ENCODE measurements at places on chromosomes 12 and 14.

DNA sequence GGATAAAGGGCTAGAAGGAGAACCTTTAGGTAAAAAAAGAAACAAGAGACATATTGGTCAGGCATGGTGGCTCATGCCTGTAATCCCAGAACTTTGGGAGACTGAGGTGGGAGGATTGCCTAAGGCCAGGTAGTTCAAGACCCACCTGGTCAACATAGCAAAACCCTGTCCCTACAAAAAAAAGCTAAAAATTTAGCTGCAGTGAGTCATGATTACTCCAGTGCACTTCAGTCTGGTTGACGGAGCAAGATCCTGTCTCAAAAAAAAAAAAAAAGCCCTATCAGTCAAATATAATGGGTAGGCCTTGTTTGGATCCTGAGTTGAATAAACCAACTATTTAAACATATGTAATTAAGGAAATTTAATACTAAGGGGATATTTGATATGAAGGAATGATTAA, 54.2 kb downstream of the PPP1R36 start:
- DNase-seq, result no peak

DNA sequence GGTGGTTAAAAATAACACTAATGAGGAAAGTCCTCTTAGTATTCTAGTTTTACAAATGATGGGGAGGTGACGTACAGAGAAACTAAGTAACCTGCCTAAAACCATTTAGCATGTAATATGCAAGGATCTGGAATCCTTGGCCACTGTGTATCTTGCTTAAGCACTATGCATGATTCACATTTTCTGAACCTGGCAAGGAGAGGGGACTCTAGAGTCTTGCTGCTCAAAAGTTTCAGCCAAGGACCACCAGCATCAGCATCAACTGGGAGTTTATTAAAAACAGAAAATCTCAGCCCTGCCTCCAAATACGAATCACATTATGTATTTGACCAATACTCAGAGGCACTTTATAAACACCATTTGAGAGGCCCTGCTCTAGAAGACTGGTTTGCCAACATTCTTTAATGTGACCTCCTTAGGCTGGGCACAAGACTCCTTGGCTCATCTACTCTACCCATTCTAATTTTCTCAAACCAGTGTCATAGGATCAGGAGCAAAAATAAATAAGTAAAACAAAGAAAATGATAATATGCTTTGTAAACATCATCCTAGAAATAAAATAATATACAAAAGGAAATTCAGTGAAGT, 52.9 kb downstream of the ABCC9 start:
- DNase-seq, result no peak

DNA sequence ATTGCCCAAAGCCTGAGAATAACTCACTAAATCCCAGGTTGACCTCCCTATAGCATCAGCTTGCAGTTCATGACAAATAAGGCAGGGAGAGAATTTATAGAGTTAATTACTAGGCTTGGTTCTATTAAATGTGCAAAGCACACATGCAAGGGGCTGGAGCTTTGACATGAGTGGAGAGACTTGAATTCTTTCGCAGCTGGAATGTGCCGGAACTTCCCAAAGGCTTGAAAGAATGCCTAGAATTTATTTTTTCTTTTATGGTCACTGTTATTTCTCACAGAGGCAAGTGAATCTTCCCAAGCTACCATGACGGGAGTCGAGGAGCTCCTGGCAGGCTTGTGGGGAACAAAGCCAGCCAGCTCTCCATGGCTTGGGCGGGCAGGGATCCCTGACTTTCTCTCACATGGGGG, 95.5 kb upstream of the USP44 start:
- no peak for DNase-seq

DNA sequence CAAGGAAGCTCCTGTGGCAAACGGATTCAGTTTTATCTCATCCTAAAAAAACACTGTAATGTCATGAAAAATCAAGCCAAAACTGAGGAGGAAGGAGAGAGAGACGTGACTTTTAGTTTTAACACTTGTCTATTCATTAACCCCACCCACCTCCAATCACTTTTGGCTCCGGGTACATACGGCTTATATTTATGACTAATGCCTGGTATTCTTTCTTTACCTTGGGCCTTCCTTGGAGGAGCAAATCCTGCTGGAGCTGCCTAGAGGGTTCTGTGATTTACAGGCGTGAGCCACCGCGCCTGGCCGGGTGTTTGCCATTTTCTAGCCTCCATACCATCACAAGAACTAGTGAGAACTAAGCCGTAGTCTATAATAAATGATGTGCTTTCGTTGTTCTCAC, 60.8 kb upstream of the RTRAF start:
- DNase-seq, result no peak

DNA sequence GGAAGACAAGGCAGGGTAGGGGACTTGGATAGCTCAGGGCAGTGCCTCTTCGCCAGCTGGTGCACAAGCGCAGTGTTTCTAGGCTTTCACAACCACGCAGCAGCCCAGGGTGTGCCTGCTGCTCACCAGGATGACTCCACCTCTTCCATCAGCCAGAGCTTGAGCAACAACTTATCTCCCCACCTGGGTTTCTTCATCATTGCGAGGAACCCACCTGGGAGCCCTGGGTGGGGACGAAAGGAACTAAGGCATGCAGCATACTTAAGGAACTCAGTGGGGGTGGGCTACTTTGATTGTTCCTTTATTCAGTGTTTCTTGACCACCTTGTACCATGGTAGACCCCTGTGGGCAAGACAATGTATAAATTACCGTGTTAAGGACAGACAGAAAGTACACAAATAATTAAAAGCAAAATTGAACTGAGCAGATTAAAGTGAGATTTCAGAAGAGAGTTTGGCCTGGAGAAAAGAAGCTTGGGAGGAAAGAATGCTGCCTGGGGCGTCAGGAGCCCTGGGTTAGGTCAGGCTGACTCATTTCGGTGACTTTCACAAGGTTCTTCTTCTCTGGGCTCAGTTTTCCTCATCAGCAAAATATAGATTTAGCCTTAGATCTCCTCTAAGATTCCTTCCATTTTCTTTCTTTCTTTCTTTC, 22.9 kb downstream of the KRT18 start:
- no peak for DNase-seq

GRCh38 chr12:60216226-60216625, 620.4 kb downstream of the SLC16A7 start:
- DNase-seq, result no peak

DNA sequence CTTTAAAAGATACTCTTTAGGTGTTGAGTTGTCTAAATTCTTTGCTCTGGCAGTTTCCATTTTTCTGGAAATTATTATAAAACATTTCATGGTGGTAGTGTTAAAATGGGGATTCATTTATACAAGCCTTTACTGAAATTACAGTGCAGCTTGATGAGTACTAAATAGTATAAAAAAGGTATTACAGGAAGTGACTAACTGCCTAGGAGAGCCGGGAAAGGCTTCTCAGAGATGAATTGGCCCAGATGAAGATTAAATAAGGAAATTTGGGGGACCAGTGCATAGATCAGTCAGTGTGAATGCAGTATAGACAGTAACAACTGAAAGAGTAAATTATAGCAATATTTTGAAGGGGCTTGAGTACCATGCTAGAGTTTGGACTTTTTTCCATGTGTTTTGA, 7.5 kb downstream of the PSMA6 start:
- no peak for DNase-seq

DNA sequence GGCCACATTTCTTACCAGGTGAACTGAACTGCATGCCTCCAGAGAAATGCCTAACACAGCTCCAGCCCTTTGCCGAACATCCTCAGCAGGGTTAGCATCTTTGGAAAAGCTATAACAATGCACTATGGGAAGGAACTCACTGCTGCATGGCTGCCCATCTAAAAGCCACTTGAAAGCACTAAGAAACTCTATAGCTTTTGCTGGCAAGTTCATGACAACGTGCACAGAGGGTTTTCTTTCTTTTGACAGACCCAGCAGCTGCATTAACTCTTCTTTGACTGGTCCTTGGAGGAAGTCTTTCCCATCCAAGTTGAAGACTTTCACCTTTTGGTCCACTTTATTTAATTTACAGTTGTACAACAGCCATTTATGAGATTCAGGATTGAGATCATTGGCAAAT, 5.3 kb downstream of the TRMT5 start:
- DNase-seq, result no peak

DNA sequence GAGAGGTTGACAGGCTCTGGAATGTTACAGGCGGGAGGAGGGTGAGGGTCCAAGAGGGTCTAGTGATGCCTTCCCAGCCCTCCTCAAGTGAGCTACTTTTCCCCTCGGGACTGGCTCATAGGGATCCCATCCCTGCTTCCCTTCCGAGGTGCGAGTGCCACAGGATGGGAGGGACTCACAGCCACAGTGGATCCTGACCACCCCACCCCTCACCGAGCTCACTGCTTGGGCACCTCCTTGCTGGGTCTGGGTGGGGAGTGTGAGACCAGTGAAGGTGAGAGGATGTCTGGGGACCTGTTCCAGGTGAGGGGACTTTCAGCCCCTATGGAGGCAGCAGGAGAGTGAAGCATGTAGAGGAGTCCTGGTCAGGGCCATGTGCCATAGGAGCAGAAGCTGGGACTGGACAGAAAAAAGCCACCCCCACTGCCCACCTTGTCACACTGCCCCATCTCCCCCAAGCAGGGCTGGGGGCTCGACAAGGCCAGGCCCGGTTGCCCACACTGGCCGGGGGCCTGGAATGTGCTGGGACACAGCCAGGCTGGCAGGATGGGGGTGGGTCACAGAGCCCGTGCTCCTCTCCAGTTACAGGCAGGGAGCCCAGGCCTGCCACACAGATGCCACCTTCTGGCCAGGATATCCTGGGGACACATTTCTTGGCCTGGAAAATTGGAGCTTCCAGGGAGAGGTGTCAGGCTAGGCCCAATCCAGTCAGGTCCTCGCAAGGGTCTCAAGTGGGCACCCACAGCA, 1.7 kb upstream of the TNS2 start:
- DNase-seq, result peak; percentile 53

DNA sequence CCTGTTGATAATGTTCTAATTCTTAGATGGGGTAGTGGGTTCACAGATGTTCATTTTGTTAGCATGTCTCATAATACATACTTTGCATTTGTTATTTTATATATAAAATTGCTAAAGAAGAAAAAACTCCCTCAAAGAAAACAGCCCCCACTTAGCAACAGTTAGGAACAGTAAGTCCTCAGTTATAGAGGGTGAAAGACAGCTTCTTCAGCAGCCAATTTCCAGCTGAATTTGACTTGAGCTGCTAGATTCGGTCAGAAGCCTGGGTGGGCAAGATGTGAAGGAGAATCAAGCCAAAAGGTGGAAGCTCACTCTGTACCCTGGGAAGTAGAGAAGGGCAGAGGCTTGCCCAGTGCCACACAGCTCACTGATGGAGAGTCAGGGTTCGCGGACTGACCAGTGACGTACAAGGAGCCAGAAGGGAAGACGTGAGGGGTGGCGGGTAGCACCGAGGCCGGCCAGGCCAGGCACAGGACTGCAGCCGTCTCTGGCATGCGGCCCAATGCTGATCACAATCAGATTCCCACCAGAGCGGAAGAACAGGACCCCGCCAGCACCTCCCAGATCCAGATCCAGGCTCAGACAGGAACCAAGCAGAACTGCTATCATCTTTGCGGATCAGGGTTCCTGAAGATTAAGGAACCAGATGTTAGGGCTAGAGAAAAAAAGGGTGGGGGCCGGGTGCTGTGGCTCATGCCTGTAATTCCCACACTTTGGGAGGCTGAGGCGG, 30.4 kb upstream of the VWF start:
- no peak for DNase-seq

DNA sequence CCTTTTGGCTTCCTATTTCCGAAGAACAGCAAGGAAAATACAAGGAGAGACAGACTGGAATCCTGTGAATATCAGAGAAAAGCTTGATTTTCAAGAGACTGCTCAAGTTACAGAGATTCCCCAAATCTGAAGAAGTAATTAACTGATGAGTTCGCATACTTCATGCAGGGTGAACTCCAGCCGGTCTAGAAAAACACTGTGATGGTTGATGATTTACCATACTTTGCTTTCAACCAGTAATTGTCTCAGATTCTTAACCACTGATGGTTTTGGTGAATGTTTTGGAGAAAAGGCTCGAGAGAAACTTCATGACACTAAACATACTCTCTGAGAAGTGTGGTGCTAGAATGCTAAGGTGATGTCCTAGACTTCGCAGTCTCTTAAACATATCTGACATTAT, 4.4 kb upstream of the PLXNC1 start:
- DNase-seq, result no peak

DNA sequence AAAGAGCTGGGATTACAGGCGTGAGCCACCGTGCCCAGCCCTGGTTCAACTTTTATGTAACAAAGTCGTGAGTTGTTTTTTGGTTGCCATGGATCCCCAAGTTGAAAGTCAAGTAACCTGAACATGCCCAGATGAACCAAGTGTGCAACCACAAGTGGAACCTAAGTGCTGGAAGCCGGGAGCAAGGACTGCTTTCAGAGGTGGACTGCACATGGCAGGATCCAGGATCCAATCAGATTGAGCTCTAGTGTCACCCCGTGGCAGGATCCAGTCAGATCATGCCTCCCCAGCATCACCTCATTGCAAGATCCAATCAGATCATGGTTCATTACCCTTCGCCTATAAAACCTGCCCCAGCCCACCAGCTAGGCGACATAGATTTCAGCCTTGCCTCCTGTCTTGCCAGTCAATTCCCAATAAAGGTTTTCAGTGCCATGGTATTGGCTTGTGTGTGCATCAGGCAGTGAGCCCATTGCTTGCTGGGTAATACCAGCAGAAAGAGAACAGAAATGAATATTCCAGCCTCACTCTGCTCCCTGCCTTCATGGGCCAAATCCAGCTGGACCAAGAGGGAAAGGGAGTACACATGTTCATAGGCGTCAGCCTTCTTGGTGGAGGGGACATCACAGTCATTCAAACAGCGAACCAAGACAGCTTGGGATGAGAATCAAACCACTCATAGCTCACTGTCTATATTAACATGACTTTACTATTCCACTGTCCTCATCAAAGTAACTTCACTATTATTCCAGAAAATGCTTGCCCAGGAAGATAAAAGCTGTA, 43.6 kb upstream of the VASH1 start:
- DNase-seq, result no peak

DNA sequence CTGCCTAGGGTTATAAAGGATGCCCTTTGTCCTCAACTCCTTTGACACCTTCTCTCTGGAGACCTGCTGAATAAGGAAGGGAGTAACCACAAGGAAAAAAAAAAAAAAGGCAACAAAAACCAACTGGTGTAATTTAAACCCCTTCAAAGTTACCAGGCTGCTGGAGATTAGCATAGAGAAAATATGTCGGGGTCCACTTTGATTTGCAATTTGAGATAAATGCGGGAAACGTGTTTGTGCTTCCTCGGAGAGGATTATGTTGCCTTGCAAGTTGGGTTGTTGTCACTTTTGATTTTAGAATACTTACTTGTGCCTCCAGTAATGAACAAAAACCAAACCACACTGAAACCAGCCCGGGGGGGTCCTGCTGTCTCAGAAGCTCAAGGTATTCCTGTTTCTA, 200.2 kb upstream of the MYL2 start:
- no peak for DNase-seq

DNA sequence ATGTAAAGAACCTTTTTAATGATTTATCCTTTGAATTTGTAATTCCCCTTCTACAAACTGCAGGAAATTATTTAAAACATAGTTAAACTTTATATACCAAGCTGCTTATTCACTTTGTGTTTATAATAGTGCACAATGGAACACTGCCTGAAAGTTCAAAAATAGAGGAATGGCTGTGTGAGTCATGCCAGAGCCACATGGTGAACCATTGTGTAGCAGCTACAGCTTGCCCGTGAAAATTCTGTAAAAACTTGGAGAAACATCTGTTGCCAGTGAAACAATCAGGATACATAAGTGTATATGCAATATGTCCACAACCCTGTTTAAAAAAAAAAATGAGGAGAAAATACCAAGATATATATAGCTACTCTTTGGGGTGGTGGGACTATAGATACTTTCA, 59.5 kb downstream of the VEZT start:
- DNase-seq, result no peak

GRCh38 chr12:6026998-6027397, 81.9 kb upstream of the ANO2 start:
- DNase-seq, result no peak

- no peak for DNase-seq
Observed at GRCh38 chr14:54577977-54578376, 11.0 kb downstream of the SAMD4A start.
